ENCODE measurements at places on chromosomes 2 and 18. TPM values are rescaled to one million over a fixed set of nuclear protein-coding genes. Genes with fewer than 3 reads are reported as not detected.

The RGPD6 gene
- 6.1 TPM for polyA plus RNA-seq

The KIF3C gene
- polyA plus RNA-seq, result 2.9 TPM

The NT5C1B gene
- polyA plus RNA-seq, result not detected

The NAGK gene
- 92.8 TPM for polyA plus RNA-seq

The INPP5D gene
- 2.4 TPM for polyA plus RNA-seq

The GALNT5 gene
- polyA plus RNA-seq, result not detected

The DUSP19 gene
- 0.65 TPM for polyA plus RNA-seq

The SPATA3 gene
- polyA plus RNA-seq, result not detected

The DSG4 gene
- not detected for polyA plus RNA-seq

DNA sequence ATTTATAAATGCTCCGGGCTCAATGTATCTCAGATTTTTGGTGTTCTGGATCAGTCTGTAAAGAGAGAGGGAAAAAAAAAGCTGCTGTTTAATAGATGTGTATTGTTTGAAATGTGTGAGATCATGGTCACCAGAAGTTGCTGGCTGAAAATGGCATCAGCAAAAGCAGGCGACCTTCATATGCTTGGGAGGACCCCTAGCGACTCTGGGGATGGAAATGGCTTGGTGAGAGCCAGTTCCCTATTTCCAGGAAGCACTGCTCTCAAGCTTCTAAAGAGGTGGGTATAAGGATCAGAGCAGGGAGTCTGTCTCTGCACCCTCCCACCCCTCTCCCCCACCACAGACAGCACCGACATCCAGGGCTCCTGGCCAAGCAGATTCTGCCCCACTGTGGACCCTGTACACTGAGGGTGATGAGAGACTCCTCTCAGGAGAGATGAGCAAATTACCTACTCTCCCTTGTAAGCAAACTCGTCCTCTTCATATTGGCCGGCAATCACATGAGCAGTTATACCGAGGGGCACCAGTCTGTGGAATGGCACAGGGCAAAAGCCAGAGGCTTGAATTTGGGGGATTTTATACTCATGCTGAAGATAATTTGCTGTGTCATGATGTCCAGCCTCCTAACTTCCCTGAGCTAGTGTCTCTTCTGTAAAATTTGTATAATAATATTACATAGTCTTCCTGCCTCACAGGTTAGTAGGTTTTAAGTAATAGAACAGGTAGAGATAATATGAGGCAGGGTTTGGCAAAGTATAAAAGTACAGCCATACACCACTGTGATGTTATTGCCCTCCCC, 29.6 kb downstream of the LHCGR start:
- no peaks in the 10 kb centered on the region for H3K36me3 ChIP-seq
- no peaks in the 10 kb centered on the region for H3K4me1 ChIP-seq
- H3K4me3 ChIP-seq, result no peak overlapping the region
- H3K27me3 ChIP-seq, result no peaks in the 10 kb centered on the region

- peaks cover 24% of the 10 kb centered on the region for H3K4me1 ChIP-seq
- H3K27ac ChIP-seq, result no peak overlapping the region
- no peak overlapping the region for H3K4me3 ChIP-seq
Measured at GRCh38 chr2:134370655-134371445, 117.0 kb downstream of the MGAT5 start.

DNA sequence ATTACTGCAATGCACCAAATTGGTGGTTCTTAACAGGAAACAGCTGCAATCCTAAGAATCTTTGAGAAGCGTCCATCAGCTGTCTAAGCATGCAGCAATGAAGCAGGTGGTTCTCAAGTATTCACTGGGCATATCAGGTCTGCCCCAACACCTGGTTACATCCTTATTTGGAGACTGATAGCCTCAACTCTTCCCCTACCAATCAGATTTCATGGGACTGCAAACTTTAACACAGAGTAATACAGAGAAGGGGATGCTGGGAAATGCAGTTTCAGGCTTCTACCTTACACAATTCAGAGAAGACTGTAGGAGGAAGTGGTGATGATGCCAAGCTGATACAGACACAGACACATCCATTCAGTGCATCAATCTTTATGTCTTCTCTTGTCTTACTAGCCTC, 240.5 kb downstream of the BCL2 start:
- no peak for DNase-seq
- no peaks in the 10 kb centered on the region for H3K4me1 ChIP-seq
- no peak overlapping the region for H3K27ac ChIP-seq
- H3K36me3 ChIP-seq, result no peaks in the 10 kb centered on the region
- H3K4me3 ChIP-seq, result no peak overlapping the region
- H3K27me3 ChIP-seq, result no peaks in the 10 kb centered on the region

DNA sequence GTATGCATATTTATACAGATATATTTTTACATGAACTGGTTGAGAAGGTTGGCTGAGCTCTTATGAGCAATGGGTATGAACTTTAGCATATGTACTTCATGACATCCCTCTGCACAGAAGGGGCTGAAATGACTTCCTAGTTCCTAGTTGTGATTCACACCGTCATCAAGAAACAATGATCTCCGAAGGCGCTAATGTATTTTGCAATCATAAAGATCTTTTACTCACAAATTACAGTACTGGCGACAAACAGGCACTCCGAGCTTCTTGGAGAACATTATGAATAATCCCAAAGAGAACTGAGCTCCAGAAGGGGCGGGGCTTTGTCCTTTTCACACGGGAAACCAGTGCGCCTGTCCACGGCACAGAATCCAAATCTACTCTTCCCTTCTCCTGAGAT, 18.1 kb downstream of the BCL2 start:
- H3K4me3 ChIP-seq, result no peak overlapping the region
- DNase-seq, result peak; percentile 41
- peaks cover 28% of the 10 kb centered on the region for H3K4me1 ChIP-seq
- H3K27ac ChIP-seq, result no peak overlapping the region
- no peaks in the 10 kb centered on the region for H3K36me3 ChIP-seq
- H3K27me3 ChIP-seq, result no peaks in the 10 kb centered on the region

DNA sequence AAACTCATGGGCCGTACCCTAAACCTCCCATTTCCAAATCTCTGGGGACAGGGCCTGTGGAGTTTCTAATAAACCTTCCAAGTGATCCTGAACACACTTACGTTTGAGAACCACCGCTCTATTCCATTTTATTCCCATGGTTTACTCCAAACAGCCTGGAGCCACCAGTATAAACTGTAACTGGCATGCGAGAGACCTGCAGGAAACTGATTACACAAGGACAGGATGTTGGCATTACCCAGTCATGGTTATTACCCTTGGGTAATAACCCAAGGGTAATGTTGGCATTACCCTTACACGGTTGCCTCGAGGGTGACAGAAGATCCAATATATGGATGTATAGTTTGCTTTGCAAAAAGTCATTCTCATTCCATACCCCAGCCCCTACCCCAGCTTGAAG, 37.0 kb upstream of the YPEL5 start:
- H3K27me3 ChIP-seq, result peaks cover 3% of the 10 kb centered on the region
- no peak overlapping the region for H3K4me3 ChIP-seq
- no peak overlapping the region for H3K27ac ChIP-seq
- no peak for DNase-seq
- no peaks in the 10 kb centered on the region for H3K4me1 ChIP-seq

GRCh38 chr2:204545861-204546735, 823 bp downstream of the PARD3B start:
- H3K27me3 ChIP-seq, result no peaks in the 10 kb centered on the region
- peak overlapping the region; percentile 94 for H3K4me3 ChIP-seq
- peaks cover 13% of the 10 kb centered on the region for H3K4me1 ChIP-seq
- no peaks in the 10 kb centered on the region for H3K36me3 ChIP-seq
- DNase-seq, result no peak

DNA sequence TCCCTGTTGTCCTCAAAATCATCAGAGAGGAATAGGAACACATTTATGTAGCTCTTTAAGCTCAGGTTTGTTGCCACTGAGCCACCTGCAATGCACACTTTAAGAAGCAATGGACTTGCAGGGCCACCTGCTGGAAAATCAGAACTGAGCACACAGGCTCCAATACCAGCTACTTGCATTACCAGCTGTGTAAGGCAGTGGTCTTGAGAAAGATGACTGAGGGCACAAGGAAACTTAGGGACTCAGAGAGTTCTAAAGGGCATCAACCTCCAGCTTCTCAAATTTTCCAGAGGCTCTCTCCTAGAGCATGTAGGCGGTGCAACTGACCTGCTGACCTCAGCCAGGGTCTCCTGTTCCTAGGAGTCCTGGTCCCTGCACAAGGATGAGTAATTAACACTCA, 2.5 kb upstream of the CNDP2 start:
- no peaks in the 10 kb centered on the region for H3K27me3 ChIP-seq
- no peak overlapping the region for H3K4me3 ChIP-seq
- no peak overlapping the region for H3K27ac ChIP-seq

GRCh38 chr2:99670768-99671734, 181.2 kb upstream of the REV1 start:
- no peak overlapping the region for H3K27ac ChIP-seq
- no peak for DNase-seq
- no peaks in the 10 kb centered on the region for H3K36me3 ChIP-seq
- peaks cover 6% of the 10 kb centered on the region for H3K4me1 ChIP-seq
- H3K4me3 ChIP-seq, result no peak overlapping the region

GRCh38 chr2:158686210-158686691, 108.9 kb upstream of the DAPL1 start:
- no peaks in the 10 kb centered on the region for H3K27me3 ChIP-seq
- no peak for DNase-seq
- no peak overlapping the region for H3K4me3 ChIP-seq
- no peaks in the 10 kb centered on the region for H3K4me1 ChIP-seq
- no peaks in the 10 kb centered on the region for H3K36me3 ChIP-seq

- no peaks in the 10 kb centered on the region for H3K36me3 ChIP-seq
- no peak overlapping the region for H3K27ac ChIP-seq
- peaks cover 34% of the 10 kb centered on the region for H3K27me3 ChIP-seq
- H3K4me1 ChIP-seq, result no peaks in the 10 kb centered on the region
Measured at GRCh38 chr2:234629596-234629995, 132.7 kb upstream of the ARL4C start.

DNA sequence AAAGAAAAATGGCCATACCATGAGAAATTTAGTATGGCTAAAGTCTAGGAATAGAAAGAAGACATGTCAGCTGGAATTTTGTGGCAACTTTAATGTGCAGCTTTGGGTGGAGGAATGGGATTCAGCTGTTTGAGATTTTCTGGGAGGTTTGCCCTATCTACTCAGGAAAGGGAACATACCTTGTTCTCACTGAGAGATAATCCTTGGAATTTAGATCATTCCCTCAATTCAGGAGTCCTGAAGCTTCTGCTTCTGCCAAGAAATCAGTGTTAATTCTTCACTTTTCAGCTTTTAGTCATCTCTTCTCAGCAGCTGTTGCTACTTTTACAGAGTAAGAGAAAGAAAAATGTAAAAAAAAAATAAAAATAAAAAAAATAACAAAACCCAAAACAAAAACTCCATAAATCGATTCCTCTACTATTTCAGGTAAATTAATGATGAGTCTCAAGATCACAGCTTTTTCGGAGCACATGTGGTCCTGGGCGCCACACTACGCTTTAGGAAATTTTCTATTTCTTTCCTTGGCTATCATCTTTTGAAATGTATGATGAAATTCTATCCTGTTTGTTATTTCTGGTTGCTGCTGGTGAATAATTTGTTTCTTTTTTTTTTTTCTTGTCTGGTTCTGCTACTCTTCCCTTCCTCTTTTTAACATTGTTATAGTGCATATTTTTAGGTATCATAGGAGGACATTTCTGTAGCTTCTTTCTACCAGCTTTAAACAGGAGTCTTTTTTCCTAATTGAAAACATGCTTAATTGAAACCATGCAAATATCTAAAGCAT, 18.9 kb upstream of the BAZ2B start:
- H3K27ac ChIP-seq, result no peak overlapping the region
- H3K36me3 ChIP-seq, result no peaks in the 10 kb centered on the region
- no peak for DNase-seq
- H3K4me1 ChIP-seq, result peaks cover 9% of the 10 kb centered on the region

GRCh38 chr2:230326453-230327417, at the start of gene SP140L:
SP140L (plus strand) TSS chr2:230327193; CDS start chr2:230327270, 77 bp downstream.
- no peaks in the 10 kb centered on the region for H3K36me3 ChIP-seq
- peak; percentile 81 for DNase-seq
- no peaks in the 10 kb centered on the region for H3K27me3 ChIP-seq

DNA sequence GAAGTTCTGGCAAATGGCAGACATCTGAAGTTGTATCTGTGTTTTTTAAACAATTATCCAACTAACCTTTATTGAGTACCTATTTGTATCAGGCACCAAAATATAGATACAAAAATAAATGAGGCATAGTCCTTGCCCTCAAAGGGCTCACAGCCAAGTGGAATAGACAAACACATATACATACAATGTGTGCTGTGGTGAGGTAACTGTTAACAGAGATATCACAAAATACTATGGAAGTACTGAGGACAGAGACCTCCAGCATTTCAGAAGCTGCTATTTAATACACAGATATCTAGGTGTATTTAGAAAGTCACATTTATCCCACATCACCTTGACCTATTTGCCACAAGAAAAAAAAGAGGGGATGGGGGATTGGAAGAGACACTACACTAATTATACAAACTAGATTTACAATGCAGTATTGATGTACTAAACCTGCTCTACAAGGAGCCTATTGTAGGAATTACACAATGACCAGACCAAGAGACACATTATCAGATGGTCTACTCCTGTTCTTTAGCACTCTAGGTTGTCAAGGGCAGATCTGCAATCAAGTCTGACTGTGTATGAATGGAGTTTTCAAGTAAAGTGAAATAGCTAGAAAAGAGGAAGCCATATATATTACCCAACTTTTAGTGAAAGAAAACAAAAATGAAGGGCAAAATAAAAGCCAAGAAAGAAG, 62.2 kb downstream of the SPIRE1 start:
- H3K27ac ChIP-seq, result no peak overlapping the region
- no peaks in the 10 kb centered on the region for H3K36me3 ChIP-seq
- H3K4me1 ChIP-seq, result peaks cover 22% of the 10 kb centered on the region
- DNase-seq, result no peak
- no peak overlapping the region for H3K4me3 ChIP-seq
- H3K27me3 ChIP-seq, result no peaks in the 10 kb centered on the region

- no peak overlapping the region for H3K27ac ChIP-seq
- no peaks in the 10 kb centered on the region for H3K27me3 ChIP-seq
- H3K4me3 ChIP-seq, result no peak overlapping the region
- H3K36me3 ChIP-seq, result no peaks in the 10 kb centered on the region
- DNase-seq, result no peak
Measured at GRCh38 chr18:63890950-63891304, 3.4 kb downstream of the SERPINB2 start.

DNA sequence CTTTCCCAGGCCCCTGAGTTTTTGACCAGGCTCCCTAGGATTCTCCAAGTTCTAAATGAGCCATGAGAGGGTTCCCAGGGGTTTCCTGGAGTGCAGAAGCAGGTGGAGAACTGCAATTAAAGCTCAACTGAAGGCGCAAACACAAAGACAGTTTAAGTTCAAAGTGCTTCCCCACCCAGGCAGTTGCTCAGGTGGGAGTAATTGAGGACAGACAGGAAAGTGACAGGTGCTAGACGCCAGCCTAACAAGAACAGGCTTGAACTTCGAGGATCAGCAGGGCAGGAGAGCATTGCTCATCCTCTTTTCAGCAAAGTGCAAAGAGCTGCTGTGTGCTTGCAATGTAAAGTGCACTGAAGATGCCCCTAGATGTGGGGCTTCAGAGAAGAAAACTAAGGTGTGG, 77.2 kb upstream of the ST8SIA3 start:
- no peaks in the 10 kb centered on the region for H3K27me3 ChIP-seq
- no peaks in the 10 kb centered on the region for H3K4me1 ChIP-seq
- no peaks in the 10 kb centered on the region for H3K36me3 ChIP-seq
- no peak for DNase-seq

GRCh38 chr2:224206816-224207215, 167.7 kb upstream of the SERPINE2 start:
- no peak overlapping the region for H3K4me3 ChIP-seq
- no peaks in the 10 kb centered on the region for H3K27me3 ChIP-seq
- H3K36me3 ChIP-seq, result no peaks in the 10 kb centered on the region
- H3K27ac ChIP-seq, result no peak overlapping the region

- H3K4me1 ChIP-seq, result no peaks in the 10 kb centered on the region
- no peak overlapping the region for H3K4me3 ChIP-seq
- H3K27ac ChIP-seq, result no peak overlapping the region
- no peak for DNase-seq
- H3K27me3 ChIP-seq, result no peaks in the 10 kb centered on the region
Measured at GRCh38 chr2:132651115-132652045, 18.6 kb downstream of the LYPD1 start.

Data from psoas muscle (tissue), 8 donors.